ENCODE measurements at places on chromosomes 7 and 10. TPM values are rescaled to one million over a fixed set of nuclear protein-coding genes. Genes with fewer than 3 reads are reported as not detected.

NUP205 gene
- 15.7 TPM for total RNA-seq

- no peak for DNase-seq
Measured at GRCh38 chr7:30285067-30285535, 704 bp downstream of the ZNRF2 start.

DNA sequence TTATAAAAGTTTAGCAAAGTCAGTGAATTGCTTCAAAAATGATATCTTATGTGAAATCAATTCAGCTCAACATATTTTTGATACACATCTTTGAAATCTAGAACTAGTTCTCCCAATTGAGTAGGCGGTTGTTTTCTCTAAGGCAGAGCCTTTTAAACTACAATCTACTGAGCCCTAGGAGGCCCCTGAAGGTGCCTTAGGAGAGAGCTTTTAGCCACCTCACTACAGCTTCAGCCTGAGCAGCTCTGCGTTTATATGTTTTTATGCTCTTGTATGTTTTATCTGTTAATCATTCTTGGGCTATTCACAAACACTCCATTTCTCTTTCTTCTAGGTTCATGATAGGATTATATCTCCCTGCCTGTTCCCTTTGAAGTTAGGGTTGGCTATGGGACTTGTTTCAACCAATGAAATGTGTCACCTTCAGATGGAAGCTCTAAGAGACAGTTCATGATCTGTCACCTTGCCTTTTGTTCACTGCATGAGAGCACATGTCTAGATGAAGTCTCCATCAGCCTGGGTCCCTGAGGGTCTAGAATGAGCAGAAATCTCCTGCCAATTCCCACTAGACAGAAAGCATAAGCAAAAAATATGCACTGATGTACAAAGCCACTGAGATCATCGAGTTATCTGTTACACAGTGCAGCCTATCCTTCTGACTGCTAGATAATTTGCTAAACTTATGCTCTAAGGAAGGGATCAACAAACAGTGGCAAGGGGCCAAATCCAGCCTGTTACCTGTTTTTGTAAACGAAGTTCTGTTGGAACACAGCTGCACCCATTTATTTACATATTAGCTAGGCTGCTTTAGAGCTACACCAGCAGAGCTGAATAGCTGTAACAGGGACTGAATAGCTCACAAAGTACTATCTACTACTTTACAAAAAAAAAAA is 128.5 kb upstream of the CDK1 start:
- no peak for DNase-seq

DNA sequence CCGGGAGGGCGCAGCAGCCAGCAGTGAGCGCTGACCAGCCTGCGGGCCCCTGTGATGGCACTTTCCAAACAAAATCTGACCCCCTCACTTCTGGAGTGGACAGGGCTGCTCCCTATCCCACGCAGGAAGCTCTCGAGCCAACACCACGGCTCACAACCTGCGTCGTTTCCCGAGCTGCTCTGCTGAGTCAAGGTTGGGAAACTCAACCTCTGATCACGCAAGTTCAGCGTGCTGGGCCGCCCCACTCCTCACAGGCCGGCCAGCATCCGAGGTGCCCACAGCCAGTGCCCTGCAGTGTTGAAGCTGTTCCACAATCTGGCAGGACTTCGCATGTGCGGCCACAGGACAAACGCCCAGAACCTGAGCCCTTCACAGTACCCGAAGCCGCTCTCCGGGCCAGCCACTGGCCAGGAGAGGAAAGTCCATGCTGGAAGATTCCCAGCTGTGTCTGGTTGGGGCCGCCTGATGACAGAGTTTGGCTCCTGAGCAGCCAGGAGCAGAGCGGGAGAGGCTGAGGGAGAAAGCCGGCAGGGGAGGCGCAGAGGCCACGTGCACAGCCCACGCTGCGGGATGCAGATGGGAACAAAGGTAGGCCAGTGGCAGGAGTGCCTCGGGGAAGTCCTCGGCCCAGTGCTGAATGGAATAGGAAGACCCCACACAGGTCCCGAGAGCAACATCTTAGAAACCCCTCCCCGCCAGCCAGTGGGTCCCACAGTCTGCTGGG is 263.3 kb upstream of the TCERG1L start:
- peak; percentile 71 for DNase-seq

GRCh38 chr7:47979832-47980181 is 392 bp upstream of the HUS1 start:
- DNase-seq = no peak

NPY4R gene
- total RNA-seq = not detected

DNA sequence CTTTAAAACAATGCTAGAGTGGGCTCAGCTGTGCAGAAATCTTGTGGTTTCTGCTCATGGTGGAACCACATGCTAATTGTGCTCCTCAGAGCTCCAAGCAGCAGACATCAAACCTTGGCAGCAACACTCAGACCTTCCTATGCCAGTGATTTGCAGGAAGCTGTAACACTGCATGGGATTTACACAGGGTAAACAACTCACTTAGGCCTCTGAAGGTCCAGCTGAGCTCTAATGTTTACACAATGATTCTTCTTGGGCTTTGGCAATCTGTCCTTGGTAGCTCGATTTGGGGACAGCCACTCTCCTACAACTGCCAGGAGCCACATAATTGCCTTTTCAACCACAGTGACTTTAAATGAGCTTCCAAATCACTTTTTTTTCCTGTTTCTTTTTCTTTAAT is 97.7 kb upstream of the PDLIM1 start:
- DNase-seq = no peak

GRCh38 chr10:48659790-48660189 is 24.9 kb upstream of the WDFY4 start:
- DNase-seq = no peak

RET gene
- 0.94 TPM for total RNA-seq

DNA sequence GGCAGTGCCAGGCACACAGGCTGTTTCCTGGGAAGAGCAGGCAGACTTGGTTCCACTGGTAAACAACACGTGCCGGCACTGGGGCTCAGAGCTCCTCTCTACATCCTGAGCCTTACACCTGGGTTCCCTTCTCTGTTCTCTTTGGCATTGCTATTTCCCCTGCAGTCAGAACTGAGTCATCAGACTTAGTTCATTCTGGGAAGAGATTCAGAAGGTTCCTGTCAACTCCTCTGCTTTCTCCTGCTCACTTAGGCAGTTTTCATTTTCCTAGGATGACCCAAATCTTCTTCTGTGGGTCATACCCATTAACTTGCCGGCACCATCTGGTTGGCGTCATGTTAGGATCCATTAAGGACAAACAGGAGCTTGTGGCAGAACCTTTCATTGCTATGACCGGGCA is 33.4 kb upstream of the LRRC18 start:
- no peak for DNase-seq

DNA sequence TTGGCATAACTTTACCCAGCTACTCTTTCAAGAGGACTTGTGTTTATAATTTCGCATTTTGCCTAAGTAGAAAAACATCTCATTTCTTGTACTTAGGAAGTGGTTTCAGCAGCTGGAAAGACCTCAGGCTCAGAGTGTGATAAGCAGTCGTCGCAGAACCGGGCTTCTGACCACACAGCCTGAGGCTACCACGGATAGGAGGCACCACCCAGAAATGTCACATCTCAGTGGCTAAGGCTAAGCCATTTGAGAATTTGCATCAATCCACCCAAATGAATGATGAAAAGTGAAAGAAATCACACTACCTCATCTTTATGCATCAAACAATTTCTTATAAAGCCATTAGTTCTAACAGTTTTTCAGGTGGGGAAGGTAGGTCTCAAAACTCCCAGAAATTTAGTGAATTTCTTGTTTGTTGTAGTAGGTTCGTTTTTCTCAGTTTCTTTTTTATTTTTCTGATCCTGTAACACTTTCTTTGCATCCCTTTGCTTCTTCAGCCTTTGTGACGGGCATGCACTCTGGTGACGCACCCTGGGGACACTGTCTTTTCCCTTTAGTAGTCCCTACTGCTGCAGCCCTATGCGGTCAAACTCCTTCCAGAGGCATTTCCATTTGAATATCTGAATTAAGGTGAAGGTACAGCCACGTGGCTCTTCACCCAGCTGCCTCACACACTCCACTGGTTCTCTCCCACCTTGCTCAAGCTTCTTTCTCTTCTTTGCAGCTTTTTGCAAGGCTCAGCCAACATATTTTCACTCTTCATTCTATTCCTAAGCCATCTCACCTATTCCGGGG is 68.5 kb downstream of the MAP3K8 start:
- no peak for DNase-seq

- DNase-seq = no peak
Measured at GRCh38 chr7:98619450-98620321, 2.6 kb downstream of the NPTX2 start.

SPDYE9 gene
- not detected for total RNA-seq

DNA sequence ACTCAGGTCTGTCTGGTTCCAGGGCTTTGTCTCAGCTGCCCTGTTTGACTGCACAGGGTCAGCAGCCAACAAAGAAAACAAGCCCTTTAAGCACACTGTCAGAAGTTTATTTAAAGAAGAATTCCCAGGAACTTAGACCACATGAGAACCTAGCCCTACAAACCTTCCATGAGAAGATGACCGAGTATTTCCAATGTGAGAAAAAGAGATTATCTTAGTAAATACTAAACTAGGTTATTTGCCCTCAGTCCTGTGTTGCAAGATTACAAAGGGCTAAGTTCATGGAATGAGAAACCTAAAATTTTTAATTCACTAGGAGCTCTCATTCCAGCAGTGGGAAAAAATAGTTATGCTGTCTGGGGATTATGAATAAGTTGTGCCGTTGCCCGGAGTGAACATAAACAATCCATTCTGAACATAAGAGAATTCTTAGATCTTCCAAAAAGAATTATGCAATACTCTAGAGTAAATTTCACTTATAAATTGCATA is 46.7 kb downstream of the NOC3L start:
- DNase-seq = no peak

PLAC9 gene
- 30.4 TPM for total RNA-seq

DNA sequence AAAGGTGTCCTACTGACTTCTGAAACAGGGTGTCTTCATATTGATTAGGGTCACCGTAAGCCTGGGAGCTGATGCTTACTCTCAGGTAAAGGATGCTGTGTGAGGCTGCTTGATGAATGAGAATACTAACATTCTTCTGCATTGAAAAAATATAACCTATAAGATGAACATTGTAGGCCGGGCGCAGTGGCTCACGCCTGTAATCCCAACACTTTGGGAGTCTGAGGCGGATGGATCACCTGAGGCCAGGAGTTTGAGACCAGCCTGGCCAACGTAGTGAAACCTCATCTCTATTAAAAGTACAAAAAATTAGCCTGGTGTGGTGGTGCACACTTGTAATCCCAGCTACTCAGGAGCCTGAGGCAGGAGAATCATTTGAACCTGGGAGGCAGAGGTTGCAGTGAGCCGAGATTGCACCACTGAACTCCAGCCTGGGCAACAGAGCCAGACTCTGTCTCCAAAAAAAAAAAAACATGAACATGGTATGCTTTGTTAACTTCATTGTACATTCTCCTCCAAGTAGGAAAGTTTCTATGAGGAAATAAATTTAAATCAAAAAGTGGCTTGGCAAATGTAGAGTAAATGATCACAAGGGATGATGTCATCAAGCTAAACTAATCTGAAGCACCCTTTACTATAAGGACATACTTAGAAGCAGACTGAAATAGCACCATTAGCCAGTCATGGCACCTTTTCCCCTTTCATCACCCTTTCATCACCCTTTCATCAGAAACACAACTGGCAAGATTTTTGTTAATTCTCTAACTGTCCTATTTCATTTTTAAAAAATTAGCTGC is 1.5 kb upstream of the BRAF start:
- DNase-seq = no peak

GRCh38 chr10:74011770-74012169 is 13.9 kb downstream of the VCL start:
- no peak for DNase-seq

GRCh38 chr7:128024151-128024550 is 7.1 kb downstream of the LRRC4 start:
- DNase-seq = no peak

GRCh38 chr7:115976651-115977050 is 53.9 kb downstream of the TFEC start:
- no peak for DNase-seq

DNA sequence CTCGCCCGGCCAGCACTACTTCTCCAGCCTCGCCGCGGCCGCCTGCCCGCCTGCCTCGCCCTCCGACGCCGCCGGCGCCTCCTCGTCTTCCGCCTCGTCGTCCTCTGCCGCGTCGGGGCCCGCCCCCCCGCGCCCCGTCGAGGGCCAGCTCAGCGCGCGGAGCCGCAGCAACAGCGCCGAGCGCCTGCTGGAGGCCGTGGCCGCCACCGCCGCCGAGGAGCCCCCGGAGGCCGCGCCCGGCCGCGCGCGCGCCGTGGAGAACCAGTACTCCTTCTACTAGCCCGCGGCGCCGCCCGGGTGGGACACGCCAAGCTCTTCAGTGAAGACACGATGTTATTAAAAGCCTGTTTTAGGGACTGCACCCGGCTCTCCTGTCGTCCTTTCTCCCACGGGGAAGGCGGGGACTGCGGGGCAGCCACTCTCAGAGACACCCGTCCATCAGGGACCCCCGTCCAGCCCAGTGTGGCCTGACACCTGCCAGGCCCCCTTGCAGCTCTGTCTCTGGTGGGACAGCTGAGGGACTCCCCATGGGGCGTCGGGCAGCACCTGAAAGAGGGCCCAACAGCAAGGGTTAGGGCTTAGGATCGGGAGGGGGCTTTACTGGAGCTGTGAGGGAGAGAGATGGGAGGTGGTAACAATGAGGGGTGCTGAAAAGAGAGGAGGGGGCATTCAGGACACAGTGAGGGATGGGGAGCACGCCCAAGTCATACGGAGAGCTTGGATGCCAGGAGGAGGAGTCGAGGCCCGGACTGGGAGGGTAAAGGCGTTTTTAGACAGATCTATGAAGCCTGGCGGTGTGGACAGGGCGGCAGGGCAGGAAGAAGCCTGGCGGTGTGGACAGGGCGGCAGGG is 34.7 kb downstream of the SPDYE6 start:
- DNase-seq = peak; percentile 72

- no peak for DNase-seq
Measured at GRCh38 chr7:138752518-138753149, 45.2 kb upstream of the TMEM213 start.

GRCh38 chr7:2409745-2410414 is 6.5 kb downstream of the CHST12 start:
- no peak for DNase-seq

DNA sequence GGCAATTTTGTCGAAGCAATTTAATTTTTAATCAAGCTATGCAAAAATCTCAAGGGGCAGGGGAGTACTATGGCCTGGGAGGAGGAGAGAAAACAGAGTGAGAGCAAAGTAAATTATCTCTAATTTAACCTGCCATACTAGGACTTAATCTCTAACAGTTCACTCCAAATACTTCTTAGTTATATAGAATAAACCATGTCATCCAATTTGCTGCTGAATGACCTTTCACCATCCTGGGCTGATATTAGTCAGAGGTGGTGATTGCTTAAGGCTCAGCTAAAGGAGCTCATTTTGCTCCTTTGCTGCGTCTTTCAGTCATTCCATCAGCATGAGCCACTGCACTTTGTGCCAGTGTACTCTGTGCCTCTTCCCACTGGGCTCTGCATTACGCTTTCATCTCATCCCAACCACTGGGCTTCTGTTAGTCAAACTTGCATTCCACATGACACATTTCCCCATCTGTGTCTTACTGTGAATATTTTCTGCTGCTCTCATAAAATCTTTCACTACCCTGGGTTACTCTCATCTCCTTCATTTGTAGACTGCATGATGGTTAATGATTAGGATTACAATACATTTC is 84.3 kb downstream of the CD36 start:
- DNase-seq = no peak
